ENCODE measurements at places on chromosomes 2 and 18. TPM values are rescaled to one million over a fixed set of nuclear protein-coding genes. Genes with fewer than 3 reads are reported as not detected.

DNA sequence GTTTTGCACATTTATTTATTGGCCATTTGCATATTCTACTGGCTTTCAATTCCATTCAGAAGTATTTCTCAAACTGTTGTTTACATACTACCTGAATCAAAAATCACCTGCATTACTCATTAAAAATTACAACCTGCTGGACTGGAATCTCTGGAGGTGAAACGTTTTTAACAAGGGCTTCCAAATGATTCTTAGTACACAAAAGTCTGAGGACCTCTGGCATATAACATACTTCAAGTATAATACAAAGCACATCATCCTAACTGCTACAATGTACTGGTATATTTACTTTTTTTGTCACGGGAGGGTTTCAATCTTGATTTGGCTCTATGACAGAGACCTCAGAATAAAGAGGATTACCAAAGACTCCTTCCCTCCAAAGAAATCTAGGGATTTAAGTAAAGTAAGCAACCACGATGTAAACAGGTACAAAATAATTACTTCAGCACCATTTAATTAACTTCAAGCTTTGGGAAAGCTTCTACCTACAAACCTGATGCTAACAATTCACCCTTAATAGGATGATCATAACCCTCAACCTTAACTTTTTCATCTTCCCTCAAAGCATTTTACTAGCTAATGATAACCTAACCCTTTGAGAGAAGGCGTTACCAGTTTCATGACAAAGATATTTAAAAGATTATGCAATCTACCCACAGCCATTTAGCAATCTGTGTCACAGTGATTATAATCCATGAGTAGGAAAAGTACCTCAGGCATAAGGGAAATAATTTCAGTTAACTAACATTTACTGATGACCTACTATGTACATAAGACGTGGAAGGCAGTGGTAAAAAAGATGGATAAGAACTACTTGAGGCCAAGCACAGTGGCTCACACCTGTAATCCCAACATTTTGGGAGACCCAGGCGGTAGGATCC, 24.7 kb downstream of the ATAD2B start:
- no peaks in the 10 kb centered on the region for H3K27me3 ChIP-seq
- H3K36me3 ChIP-seq: no peaks in the 10 kb centered on the region
- no peak for DNase-seq
- H3K27ac ChIP-seq: peak overlapping the region; percentile 24
- H3K4me1 ChIP-seq: peaks cover 45% of the 10 kb centered on the region

PROKR1 gene
- not detected for total RNA-seq

OR6B3 gene
- not detected for total RNA-seq

RAD51AP2 gene
- total RNA-seq: 0.12 TPM

ABCG5 gene
- not detected for total RNA-seq

CACNB4 gene
- 7.8 TPM for total RNA-seq

DNA sequence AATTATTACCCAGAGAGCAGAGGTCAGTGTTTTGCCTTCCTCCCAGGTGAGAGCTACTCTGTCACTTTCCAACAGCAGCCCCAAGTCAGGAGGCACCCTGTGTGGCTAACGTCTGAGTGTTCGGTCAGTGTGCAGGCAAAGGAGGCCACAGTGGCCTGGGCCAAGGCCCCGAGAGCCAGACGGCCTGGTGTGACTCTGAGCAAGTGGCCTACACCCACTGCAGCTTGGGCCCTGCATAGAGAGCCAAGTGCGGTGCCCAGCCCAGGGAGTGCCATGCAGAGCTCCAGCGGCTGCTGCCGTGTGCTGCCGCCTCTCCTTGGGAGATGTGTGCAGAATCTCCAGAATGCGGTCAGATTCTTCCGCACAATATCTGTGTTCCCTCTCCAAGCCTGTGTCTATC, 70.4 kb downstream of the GNAL start:
- peaks cover 5% of the 10 kb centered on the region for H3K27me3 ChIP-seq
- H3K4me3 ChIP-seq: no peak overlapping the region
- DNase-seq: no peak

TUBA4A gene
- total RNA-seq: 84.0 TPM

- H3K4me3 ChIP-seq: no peak overlapping the region
- no peak for DNase-seq
- H3K36me3 ChIP-seq: no peaks in the 10 kb centered on the region
- no peaks in the 10 kb centered on the region for H3K4me1 ChIP-seq
- H3K27me3 ChIP-seq: peaks cover 5% of the 10 kb centered on the region
These were observed 186.2 kb downstream of the SNTG2 start for GRCh38 chr2:1136846-1137245.

GRCh38 chr18:43108882-43109281, 6.6 kb downstream of the RIT2 start:
- H3K4me1 ChIP-seq: no peaks in the 10 kb centered on the region
- H3K36me3 ChIP-seq: no peaks in the 10 kb centered on the region
- no peak overlapping the region for H3K4me3 ChIP-seq
- no peaks in the 10 kb centered on the region for H3K27me3 ChIP-seq
- no peak overlapping the region for H3K27ac ChIP-seq
- DNase-seq: no peak

TM4SF20 gene
- total RNA-seq: not detected

ACTG2 gene
- total RNA-seq: 156 TPM

ASB18 gene
- total RNA-seq: not detected

FBXO41 gene
- total RNA-seq: 3.5 TPM

DNA sequence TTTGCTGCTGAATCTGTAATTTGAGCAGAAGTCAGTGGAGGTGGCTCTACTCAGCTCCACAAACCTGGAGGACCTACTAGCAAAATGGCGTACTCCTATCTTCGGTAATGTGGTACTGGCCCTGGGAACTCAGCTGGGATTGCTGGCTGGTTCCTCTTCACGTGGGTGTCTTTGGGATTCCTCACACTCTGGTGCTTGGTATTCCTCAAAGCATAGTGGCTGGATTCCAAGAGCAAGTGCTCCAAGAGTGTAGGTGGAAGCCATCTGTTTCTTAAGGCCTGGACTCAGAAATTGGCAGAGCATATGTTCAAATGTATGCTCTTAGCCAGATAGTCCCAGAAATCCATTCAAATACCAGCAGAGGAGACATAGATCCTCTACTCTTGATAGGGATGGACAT, 281.9 kb upstream of the CDH7 start:
- no peaks in the 10 kb centered on the region for H3K36me3 ChIP-seq
- no peak for DNase-seq
- H3K4me1 ChIP-seq: no peaks in the 10 kb centered on the region
- H3K27ac ChIP-seq: no peak overlapping the region
- no peaks in the 10 kb centered on the region for H3K27me3 ChIP-seq

TDRD15 gene
- total RNA-seq: not detected

DNA sequence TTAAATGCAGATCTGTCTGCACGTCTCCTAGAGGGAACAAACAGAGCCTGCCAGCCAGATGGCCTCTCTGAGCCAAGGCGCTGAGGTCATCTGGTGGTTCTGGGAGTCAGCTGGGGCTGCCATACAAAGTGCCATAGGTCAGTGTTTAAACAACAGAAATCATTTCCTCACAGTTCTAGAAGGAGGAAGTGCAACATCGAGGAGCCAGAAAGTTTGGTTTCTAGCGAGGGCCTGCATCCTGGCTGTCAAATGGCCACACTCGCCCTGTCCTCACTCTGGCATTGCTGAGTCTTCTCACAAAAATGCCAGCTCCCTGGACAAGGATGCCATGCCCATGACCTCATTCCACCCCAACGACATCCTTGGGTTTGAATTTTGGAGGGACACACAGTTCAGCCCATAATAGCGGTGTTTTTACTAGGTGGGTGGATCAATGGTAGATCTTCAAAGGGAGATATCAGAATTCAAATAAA, 59.6 kb downstream of the MYT1L start:
- no peaks in the 10 kb centered on the region for H3K4me1 ChIP-seq
- DNase-seq: no peak
- no peaks in the 10 kb centered on the region for H3K27me3 ChIP-seq
- no peak overlapping the region for H3K4me3 ChIP-seq

- no peaks in the 10 kb centered on the region for H3K36me3 ChIP-seq
- H3K4me1 ChIP-seq: no peaks in the 10 kb centered on the region
- no peak overlapping the region for H3K4me3 ChIP-seq
- no peak overlapping the region for H3K27ac ChIP-seq
- no peak for DNase-seq
These were observed 114.8 kb downstream of the TMEM163 start for GRCh38 chr2:134603966-134604365.

FSHR gene
- total RNA-seq: not detected

GRCh38 chr2:41020358-41020757, 568.5 kb upstream of the SLC8A1 start:
- no peak for DNase-seq
- no peaks in the 10 kb centered on the region for H3K27me3 ChIP-seq
- H3K4me1 ChIP-seq: no peaks in the 10 kb centered on the region
- no peak overlapping the region for H3K4me3 ChIP-seq
- no peak overlapping the region for H3K27ac ChIP-seq

- H3K4me3 ChIP-seq: no peak overlapping the region
- no peaks in the 10 kb centered on the region for H3K36me3 ChIP-seq
- H3K27ac ChIP-seq: no peak overlapping the region
- peaks cover 10% of the 10 kb centered on the region for H3K4me1 ChIP-seq
- no peaks in the 10 kb centered on the region for H3K27me3 ChIP-seq
- DNase-seq: peak; percentile 49
These were observed 207.2 kb downstream of the SLC8A1 start for GRCh38 chr2:40244675-40245074.

RAX gene
- total RNA-seq: not detected

DNA sequence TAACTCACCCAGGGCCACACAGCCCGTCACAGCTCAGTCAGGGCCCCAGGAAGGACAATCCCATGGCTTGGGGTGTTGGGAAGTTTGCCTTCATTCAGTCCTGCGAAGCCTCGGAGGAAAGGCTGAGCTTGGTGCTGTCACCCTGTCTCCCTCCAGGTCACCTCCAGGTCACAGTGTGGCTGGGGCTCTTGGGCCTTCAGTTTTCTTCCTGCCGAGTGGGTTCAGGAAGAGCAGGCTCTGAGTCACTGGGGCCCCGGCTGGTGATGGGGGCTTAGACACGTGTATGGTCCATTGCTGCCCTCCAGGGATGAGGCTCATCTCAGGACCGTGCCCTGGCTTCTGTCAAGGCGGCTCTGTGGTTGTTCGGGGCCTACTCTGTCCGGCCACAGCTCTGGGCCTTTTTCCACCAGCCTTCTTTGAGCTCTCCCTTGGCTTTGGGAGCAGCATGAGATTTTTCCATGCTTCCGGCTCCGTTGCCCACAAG, 118.6 kb downstream of the INHBB start:
- H3K36me3 ChIP-seq: no peaks in the 10 kb centered on the region
- no peak overlapping the region for H3K4me3 ChIP-seq
- H3K4me1 ChIP-seq: no peaks in the 10 kb centered on the region
- DNase-seq: no peak
- no peak overlapping the region for H3K27ac ChIP-seq

TMEM247 gene
- total RNA-seq: not detected

GRCh38 chr2:27664154-27664574, 475 bp downstream of the SLC4A1AP start:
- peak overlapping the region; percentile 79 for H3K4me3 ChIP-seq
- no peaks in the 10 kb centered on the region for H3K27me3 ChIP-seq
- H3K36me3 ChIP-seq: peaks cover 55% of the 10 kb centered on the region
- H3K4me1 ChIP-seq: peaks cover 58% of the 10 kb centered on the region

GRCh38 chr2:39468579-39469451, 31.7 kb upstream of the MAP4K3 start:
- DNase-seq: peak; percentile 5
- no peak overlapping the region for H3K4me3 ChIP-seq
- peak overlapping the region; percentile 5 for H3K27ac ChIP-seq
- H3K27me3 ChIP-seq: no peaks in the 10 kb centered on the region

- no peaks in the 10 kb centered on the region for H3K27me3 ChIP-seq
- no peaks in the 10 kb centered on the region for H3K36me3 ChIP-seq
- no peaks in the 10 kb centered on the region for H3K4me1 ChIP-seq
- H3K27ac ChIP-seq: no peak overlapping the region
These were observed 10.9 kb downstream of the MEP1B start for GRCh38 chr18:32200766-32201165.

GKN1 gene
- total RNA-seq: not detected

GRCh38 chr2:238717084-238717483, 130.8 kb upstream of the TWIST2 start:
- no peak for DNase-seq
- no peaks in the 10 kb centered on the region for H3K36me3 ChIP-seq
- peaks cover 16% of the 10 kb centered on the region for H3K27me3 ChIP-seq
- no peak overlapping the region for H3K4me3 ChIP-seq
- no peak overlapping the region for H3K27ac ChIP-seq

DNA sequence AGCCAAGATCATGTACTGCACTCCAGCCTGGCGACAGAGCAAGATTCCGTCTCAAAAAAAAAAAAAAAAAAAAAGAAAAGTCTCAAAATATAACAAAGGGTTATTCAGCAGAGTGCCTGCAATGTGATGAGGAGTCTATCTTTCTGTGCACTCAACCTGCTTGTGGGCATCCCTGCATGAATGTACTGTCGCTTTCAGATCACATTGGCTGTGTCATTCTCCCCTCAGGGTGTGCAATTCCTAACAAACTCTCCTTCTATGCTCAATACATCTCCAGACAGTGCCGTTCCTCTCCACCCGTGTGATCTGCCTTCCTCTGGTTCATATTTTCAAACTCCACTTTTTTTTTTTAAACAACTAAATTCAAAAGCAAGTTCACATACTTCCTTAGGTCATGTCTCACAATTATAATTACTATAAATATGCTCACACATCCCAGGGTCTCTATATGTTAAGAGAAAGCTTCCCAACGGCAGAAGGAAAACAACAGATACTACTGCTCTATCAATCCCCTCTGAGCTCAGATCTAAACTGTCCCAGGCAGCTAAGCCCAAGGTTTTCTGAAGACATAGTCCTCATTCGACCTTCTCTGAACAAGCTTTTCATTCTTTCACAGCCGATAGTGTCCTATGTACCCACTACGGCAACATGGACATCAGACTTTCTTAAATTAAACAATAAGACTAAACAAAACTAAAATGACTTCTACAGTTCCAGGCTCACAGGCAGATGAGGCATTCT, 35.2 kb downstream of the PTMA start:
- DNase-seq: no peak
- no peaks in the 10 kb centered on the region for H3K27me3 ChIP-seq
- H3K4me1 ChIP-seq: no peaks in the 10 kb centered on the region
- H3K27ac ChIP-seq: no peak overlapping the region
- no peak overlapping the region for H3K4me3 ChIP-seq

DNA sequence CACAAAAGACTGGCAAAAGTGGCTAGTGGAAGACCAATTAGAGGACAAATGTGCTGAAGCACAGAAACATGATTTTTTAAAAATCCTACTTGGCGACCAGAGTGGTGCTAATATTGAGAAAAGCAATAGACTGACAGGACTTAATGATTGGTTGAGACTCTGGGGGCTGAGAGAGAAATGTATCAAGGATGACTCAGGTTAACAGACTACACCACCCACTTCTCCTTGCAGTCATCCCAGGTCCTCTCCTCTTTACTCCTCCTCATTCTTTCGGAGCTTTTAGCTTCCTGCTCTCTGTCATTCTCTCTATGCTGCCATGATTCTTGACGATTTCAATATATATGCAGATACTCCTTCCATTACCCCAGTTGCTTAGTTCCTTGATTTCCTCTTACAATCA, 54.6 kb upstream of the CYTIP start:
- no peaks in the 10 kb centered on the region for H3K27me3 ChIP-seq
- H3K27ac ChIP-seq: no peak overlapping the region
- DNase-seq: no peak
- peaks cover 3% of the 10 kb centered on the region for H3K4me1 ChIP-seq
- H3K4me3 ChIP-seq: no peak overlapping the region
